ENCODE measurements at places on chromosomes 1 and 21.
A peak's percentile ranks its signal among the peaks of the same experiment; 100 is the strongest.

DNA sequence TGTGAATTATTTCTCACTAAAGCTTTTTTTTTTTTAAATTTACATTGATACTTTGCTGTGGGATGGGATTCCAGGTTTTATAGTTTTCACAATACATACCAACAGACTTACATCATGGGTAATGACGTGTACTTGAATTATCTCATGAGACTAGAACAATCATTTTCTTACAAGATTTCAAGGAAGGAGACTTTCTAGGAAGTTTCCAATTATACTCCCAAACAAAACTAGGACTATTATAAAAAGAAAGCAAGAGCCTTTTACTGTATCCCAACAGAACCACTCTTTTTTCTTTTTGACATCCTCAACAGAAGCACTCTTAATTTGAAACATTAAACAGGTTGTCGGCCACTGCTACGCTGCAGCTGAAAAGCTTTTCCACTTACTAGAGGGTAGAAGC lies 48.7 kb downstream of the TESK2 start:
- DNase-seq, result peak; percentile 68

- peak; percentile 47 for DNase-seq
These were observed 1.8 kb downstream of the CD160 start for GRCh38 chr1:145720878-145721671.

- DNase-seq, result no peak
These were observed 152.0 kb upstream of the GRIK3 start for GRCh38 chr1:37186246-37186756.

DNA sequence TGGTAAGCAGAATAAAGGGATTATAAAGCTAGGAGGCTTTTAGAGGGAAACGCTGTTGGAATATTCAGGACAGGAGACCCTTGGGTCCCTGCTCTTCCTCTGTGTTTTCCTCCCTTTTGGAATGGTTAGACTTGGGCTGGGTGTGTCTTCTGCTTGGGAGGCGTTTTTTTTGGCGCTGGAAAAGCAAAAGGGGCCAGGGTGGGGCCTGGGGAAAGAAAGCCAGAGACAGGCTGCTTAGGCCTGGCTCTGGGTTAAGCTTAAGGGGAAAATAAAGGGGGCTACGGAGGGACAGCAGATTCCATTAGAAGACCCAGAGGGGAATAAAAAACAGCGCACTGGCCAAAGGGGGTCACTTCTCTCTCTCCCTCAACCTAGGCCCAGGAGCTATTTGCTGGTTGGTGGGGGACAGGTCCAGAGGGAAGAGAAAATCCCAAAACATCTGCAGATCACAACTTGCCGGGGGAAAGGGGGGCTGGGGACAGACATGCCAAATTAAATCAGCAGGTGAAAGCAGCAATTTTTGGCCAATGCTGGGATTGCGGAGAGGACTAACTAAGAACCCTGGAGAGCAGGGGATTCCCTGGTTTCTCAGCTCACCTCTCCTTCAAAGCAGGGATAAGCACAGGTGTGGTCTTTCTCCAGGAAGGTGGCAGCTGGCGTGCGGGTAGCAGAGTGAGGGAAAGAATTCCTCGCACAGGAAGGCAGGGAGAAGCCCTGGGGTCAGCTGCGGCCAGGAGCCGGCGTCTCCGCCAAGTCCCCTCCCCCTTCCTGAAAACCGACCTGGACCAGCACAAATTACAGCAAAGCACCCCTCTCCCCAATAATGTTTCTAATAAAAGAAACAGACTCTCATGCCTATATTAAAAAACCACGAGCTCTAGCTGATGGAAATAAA lies 82.2 kb upstream of the AK4 start:
- no peak for DNase-seq

DNA sequence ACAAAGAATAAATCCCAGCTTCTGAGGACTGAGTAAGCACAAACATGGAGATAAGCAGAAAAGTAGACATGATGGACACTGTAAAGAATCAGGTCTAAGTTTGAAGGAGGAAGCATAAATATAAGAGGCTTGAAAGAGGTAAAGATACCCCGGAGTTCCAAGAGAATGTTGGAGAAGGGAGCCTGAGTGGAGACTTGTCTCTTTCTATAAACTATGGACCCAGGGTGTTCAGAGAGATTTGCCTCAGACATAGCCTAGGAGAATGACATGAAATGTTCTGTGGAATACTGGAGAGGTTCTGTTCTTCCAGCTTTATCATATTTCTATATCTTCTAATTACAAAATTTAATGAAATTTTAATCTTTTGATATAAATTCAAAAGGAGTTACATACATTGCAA lies 554.3 kb upstream of the B3GALT2 start:
- no peak for DNase-seq

- DNase-seq, result no peak
These were observed 2.5 kb upstream of the TSPEAR start for GRCh38 chr21:44713846-44714245.

- DNase-seq, result no peak
These were observed 22.7 kb upstream of the EYA3 start for GRCh38 chr1:28111157-28111556.

- peak; percentile 99 for DNase-seq
These were observed 191.2 kb downstream of the RERE start for GRCh38 chr1:8625981-8626898.

DNA sequence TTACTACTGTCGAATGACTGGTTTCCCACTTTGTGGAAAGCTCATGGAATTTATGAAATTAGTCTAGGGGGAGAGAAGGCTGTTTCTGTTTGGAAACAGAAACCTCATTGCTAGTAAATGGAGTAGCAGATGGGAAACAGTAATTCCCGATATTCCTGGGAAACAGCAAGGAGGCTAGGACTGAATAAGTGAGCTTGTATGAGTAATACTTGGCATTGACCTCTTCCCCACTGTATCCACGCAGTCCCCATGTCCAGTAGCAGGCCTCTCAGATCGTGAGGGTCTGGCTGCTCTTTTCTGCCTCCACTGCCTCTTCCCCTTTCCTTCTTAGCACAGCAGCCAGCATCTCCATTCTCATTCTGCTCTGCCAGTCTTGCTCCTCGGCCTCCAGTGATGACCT lies 75.5 kb downstream of the PRDM2 start:
- peak; percentile 47 for DNase-seq

GRCh38 chr1:159771127-159771895 lies 9.5 kb upstream of the DUSP23 start:
- no peak for DNase-seq

- DNase-seq, result peak; percentile 60
These were observed 24.3 kb downstream of the PER3 start for GRCh38 chr1:7808253-7808844.

DNA sequence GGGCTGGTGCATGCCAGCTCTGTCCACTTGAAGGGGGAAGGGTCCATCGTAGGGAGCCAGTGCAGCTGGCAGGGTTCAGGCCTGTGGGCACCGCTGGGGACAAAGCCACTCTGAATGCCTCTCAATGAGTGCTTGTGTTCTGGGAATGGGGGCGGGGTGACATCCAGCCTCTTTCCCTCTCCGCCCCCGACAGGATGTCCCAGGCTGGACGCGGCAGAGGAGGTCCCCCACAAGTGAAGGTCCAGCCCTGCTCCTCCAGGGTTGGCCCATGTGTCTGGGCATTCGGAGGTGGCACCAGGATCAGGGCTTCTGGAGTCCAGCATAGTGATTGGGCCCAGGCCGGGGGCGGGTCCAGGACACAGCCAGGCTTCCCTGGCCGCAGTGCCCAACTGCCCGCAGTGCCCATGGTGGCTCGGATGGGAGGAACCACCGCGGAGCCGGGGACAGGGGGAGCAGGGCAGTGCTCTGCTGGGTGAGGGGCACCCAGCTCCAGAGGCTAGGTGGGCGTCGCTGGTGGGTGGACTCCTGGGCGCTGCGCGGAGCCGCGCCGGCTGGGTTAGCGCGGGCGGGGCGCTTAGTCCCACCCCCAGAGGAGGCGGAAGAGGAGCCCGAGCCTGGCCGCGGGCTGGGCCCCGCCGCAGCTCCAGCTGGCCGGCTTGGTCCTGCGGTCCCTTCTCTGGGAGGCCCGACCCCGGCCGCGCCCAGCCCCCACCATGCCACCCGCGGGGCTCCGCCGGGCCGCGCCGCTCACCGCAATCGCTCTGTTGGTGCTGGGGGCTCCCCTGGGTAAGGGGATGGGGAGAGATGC lies at the start of gene SHISA4:
Gene SHISA4 (plus strand): TSS at position 617 of the 808 bp plus-strand sequence. CDS start 97 bp downstream, at position 714.
- DNase-seq, result no peak

GRCh38 chr1:231485029-231485784 lies 43.3 kb upstream of the TSNAX start:
- DNase-seq, result peak; percentile 9

DNA sequence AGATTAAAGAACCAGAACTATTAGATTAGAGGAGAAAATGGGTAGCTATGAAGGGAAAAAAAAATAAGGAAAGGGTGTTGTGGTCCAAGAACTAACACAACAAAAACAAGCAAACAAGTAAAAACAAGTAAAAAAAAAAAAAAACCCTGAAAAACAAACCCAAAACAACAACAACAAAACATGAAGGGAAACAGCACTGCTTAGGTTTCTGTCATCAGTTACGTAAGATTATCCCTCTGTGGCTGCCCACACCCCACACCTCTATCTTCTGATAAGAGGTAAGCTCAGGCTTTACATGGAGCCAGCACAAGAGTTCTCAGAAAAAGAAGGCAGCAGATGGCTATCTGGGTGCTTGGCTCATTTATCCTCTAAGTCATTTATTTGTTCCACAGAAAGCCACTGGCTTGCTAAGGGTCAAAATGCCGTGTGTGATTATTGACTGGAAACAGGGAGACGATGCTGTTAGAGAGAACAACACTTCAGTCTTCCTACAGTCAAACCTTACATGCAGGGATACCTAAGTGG lies 57.5 kb downstream of the KIAA0319L start:
- no peak for DNase-seq

- no peak for DNase-seq
These were observed 8.3 kb downstream of the GPR37L1 start for GRCh38 chr1:202130816-202131522.

GRCh38 chr1:39970274-39970673 lies 15.3 kb downstream of the MFSD2A start:
- DNase-seq, result no peak

DNA sequence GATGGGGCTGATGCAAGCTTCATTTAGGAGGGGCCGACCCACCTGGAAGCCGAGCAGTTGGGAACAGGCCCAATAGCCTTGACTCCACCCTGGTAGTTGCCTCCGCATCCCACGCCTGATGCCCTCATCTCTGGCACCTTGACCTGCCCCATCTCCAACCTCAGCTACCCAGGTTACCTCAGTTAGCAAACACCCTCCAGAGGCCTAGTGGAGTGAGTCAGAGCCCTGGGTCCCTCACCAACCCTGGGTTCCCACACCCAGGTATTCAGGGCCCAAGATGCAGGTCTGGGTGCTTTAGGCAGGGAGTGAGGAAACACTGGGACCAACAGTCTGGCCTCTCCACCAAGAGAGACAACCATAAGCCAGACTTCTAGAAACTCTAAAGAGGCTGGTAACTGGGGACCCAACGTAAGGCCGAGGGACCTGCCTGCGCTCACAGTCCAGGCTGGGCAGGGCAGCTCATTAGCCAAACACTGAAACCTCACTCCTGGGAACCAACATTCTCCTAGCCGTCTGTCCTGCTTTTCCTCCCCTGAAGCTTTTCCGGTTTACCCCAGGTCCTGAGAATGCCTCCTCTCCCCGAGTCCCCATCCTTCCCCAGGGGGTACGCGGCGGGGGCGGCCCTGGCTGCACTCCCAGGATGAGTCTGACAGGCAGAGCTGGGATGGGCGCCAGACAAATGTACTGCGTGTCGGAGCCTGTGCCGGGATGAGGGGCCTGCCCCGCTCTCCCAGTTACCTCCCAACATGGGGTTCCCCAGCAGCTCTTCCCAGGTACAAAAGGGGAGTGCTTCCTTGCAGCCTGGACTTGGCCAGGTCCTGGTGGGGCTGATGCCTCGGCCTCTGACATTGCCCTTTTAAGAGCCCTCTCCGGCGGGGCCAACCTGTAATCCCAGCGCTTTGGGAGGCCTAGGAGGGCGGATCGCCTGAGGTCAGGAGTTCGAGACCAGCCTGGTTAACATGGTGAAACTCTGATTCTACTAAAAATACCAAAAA lies 8.9 kb upstream of the CELSR2 start:
- peak; percentile 41 for DNase-seq

DNA sequence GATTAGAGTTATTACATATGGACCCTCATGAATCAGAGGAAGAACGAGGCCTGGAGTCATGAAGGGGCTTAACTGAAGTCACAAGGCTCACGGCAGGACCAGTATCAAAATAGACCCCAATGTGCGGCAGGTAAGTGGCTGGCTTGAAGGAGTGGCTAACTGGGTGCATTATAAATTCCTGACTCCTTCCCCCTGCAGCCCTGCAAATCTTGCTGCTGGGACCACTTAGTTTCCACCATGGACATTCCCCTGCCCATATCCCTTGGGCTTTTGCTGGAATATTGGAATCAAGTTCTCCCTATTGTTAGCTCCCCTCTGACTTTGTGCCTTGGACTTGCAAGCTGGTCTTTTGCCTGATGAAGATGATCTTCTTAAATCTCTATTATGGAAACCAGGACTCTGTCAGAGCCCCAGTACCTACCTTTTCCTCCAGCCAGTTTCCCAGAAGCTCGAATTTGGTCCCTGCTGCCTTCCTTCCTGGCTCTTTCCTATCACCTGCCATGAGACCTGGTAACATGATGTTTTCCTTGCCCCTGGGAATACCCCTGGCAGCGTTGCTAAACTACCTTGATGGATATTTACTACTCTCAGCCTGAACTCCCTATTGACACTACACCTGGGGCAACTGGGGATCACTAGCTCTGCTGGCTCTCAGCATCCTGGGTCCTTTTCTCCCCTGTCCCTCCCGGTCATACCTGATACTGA lies 156.0 kb upstream of the JUN start:
- no peak for DNase-seq

GRCh38 chr1:1148569-1148968 lies 25.1 kb upstream of the TTLL10 start:
- DNase-seq, result no peak

- DNase-seq, result peak; percentile 96
These were observed 36.8 kb upstream of the RPF1 start for GRCh38 chr1:84442256-84442655.
